ENCODE measurements at places on chromosomes 6 and 20.

GRCh38 chr20:18276821-18277220 is 11.5 kb upstream of the ZNF133 start:
- peak; percentile 80 for DNase-seq

DNA sequence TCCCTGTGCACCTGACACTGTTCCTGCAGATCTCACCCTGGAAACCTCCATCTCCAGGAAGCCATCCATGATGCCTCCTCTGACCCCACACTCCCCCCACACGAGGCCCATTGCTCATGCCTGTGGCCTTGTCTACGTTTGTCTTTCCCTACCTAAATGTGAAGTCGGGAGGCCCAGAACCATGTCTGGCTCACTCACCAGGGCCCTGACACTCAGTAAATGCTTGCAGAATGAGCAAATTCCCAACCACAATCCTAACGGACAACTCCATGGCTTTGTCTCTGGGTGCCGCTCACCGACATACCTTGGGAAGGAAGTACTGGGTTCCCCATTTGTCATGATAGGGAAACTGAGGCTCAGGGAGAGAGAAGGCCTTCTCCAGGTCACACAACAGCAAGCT is 7.3 kb downstream of the PEDS1 start:
- no peak for DNase-seq

DNA sequence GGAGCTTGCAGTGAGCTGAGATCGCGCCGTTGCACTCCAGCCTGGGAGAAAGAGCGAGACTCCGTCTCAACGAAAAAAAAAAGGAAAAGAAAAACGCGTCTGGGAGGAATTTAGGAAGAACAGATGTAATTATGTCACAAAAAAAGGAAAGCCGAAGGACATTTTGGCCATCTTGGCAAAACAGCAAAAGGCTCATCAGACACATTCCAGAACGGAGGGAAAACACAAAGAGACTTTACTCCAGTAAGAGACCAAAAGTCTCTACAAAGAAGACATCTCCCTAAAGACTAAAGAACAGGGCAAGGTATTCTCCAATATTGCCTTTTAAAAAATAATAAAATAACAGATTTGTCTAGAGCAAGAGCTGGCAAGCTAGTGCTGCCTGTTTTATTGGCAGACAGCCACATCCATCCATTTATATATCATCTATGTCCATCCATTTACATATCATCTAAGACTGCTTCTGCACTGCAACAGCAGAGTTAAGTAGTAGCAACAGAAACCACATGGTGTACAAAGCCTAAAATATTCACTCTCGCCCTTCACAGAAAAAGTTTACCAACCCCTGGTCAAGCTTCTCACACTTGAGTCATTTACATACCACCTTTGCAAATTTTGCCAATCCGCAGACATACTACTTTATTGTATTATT is 133.9 kb downstream of the ZMYND8 start:
- no peak for DNase-seq

GRCh38 chr6:7697820-7698623 is 27.9 kb upstream of the BMP6 start:
- no peak for DNase-seq

DNA sequence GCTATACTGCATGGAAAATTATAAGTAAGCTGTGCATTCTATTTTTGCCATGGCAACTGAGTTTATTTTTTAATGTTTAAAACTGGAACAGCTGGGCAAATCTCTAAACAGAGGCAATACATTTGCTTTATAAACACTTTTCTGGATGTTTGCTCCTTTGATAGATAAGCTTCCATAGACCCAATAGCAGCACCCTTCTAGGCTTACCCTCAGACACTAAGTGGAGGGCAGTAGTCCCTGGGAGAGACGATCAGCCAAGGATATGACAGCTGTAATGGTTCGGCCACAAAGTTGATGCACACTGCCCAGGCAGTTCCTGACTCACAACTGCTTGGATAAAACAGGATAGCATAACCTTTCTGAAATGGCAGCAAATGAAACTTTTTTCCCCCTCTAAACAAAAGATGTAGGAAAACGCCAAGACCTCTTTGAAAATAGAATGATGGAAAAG is 8.5 kb upstream of the MRPS10 start:
- no peak for DNase-seq

GRCh38 chr20:63309261-63310071 is 16.5 kb downstream of the COL20A1 start:
- no peak for DNase-seq

DNA sequence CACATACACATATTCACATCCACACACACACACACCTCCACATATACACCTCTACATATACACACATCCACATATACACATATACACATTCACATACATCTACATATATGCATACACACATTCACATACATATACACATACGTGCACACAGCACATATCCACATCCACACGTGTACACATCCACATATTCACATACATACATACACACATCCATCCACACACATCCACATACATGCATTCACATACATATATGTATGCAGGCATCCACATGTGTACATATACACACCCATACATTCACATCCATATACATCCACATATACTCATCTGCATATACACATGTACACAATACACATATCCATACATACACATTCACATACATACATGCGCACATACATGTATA is 25.6 kb upstream of the NKX2-2 start:
- DNase-seq = no peak

- no peak for DNase-seq
These were observed 76.0 kb downstream of the THBS2 start for GRCh38 chr6:169177516-169178166.

DNA sequence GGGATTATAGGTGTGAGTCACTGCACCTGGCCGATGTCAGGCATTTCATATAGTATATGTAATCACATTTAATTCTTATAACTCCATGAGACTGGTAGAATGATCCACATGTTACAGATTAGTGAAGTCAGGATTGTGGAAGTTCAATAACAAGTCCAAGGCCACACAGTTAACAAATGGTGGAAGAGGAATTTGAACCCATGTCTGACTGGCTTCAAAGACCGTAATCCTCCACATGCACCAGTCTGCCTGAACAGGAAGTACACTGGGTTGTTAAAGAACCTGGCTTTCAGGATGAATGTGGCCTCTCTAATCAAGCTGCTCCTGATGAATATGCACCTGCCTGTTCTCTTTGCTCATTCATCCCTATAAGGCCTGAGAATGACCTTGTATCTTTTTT is 122.0 kb upstream of the HDAC2 start:
- DNase-seq = no peak

DNA sequence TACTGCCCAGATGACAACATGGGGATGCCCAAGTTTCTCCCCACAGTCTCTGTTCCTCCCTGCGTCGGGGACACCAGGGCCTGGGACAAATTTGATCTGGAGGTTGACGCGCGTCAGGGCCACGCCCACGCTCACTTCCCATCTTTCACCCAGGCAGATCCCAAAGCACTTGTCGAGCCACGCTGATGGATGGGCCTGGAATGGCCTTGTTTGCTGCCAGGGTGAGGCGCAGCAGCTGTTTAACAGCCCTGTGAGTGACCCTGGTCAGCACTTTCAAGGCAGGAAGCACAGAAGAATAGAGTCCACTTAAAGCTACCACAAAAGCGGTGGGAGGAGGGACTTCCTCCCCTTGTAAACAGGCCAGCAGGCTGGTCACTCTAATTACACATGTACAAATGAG is 324.7 kb upstream of the JARID2 start:
- DNase-seq = peak; percentile 32

DNA sequence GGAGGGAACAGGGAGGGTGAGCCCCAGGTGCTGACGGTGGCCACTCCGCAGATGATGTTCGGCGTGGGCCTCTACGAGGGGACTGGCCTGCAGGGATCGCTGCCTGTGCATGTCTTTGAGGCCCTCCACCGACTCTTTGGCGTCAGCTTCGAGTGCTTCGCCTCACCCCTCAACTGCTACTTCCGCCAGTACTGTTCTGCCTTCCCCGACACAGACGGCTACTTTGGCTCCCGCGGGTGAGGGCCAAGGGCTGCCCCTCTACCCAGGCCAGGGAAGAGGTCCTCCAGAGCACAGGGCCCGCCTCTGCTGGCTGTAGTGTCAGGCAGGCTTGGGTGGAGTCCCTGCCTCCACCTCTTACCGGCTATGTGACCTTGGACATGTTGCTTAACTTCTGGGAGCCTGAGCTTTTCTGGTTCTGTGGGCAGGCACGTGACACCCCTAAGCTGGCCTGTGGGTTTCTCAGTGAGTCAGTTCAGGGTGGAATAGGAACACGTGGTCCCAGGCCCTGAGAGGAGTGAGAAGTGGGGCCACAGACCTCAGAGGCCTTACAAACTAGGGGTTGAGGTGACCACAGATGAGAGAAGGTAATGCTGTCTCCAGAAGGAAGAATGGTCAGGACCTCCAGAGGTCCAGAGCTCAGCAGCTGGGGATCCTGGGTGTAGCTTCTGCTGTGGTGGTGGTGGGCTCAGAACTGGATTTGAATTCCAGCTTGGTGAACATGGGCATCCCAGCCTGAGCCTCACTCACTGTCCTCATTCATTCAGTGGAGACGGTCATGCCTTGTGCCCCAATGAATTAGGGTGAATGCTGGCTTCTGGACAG is 11.9 kb downstream of the PCIF1 start:
- DNase-seq = peak; percentile 49

DNA sequence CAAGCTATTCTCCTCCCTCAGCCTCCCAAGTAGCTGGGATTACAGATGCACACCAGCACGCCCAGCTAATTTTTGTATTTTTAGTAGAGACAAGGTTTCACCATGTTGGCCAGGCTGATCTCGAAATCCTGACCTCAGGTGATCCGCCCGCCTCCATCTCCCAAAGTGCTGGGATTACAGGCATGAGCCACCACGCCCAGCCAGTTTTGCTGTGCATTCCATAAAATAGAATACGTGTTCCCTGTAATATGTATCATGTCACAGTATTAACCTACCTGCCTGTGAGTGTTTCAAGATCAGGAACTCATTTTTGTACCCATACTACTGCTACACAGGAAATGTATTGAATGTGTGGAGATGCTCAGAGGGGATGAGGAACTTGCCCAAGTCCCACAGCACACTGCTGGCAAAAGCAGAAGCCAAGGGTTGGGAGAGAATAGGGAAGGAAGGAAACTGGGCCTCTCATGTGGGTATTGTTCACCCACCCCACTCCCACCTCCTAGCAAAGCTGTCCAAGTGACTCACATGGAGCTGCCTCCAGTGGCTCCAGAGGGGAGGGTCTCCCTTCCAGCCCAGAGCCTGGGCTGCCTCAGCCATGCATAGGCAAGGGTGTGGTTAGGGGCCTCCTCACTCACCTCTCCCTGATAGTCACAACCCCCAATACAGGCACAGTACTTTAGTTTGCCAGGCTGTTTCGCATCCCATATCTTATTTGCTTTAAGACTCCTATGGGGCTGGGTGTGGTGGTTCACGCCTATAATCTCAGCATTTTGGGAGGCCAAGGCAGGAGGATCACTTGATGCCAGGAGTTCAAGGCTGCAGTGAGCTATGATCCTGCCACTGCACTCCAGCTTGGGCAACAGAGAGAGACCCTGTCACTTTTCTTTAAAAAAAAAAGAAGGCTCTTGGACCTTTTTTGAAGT is 9.4 kb downstream of the HM13 start:
- no peak for DNase-seq

GRCh38 chr6:3421791-3422434 is 34.9 kb downstream of the SLC22A23 start:
- no peak for DNase-seq

DNA sequence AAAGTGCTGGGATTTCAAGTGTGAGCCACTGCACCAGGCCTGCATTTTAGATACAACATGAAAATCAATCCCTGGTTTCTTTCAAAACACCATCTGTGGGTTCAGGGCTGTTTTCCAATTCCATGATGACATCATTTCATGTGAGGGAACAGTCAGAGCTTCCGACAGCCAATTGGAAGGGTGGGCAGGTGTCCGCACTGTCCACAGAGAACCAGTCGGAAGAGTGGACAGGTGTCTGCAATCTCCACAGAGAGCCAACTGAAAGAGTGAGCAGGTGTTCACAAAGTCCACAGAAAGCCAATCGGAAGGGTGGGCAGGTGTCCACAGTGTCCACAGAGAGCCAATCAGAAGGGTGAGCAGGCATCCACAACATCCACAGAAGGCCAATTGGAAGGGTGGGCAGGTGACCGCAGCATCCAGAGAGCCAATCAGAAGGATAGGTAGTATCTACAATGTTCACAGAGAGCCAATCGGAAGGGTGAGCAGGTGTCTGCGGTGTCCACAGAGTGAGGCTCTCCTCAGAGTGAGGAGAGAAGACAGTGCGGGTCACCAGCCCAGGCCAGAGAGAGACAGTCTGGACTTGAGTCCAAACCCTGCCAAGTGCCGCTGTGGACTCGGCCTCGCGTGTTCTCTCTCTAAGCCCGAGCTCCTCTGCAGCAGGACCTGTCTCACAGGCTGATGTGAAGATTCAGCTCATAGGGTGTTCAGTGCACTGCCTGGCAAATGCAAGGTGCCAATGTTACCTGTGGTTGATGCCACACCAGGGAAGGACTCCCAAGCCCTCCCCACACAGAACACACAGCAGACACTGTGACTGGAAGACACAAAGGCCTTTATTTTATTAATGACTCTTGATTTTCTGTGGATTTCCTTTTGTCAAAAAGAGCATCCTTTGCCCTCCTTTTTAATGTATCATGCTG is 57.3 kb downstream of the DLL1 start:
- DNase-seq = no peak

DNA sequence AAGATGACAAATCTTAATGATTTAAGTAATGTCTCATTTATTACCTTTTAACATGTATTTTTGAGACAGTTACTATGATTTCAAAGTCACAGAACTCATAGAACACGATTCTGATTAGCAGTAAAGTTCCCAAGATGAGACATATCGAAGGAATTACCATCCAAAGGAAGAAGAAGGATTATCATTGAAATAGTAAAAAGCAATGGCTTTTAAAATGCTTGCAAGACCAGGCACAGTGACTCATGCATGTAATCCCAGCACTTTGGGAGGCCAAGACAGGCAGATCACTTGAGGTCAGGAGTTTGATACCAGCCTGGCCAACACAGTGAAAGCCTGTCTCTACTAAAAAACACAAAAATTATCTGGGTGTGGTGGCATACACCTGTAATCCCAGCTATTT is 219.2 kb downstream of the KHDC1L start:
- no peak for DNase-seq

DNA sequence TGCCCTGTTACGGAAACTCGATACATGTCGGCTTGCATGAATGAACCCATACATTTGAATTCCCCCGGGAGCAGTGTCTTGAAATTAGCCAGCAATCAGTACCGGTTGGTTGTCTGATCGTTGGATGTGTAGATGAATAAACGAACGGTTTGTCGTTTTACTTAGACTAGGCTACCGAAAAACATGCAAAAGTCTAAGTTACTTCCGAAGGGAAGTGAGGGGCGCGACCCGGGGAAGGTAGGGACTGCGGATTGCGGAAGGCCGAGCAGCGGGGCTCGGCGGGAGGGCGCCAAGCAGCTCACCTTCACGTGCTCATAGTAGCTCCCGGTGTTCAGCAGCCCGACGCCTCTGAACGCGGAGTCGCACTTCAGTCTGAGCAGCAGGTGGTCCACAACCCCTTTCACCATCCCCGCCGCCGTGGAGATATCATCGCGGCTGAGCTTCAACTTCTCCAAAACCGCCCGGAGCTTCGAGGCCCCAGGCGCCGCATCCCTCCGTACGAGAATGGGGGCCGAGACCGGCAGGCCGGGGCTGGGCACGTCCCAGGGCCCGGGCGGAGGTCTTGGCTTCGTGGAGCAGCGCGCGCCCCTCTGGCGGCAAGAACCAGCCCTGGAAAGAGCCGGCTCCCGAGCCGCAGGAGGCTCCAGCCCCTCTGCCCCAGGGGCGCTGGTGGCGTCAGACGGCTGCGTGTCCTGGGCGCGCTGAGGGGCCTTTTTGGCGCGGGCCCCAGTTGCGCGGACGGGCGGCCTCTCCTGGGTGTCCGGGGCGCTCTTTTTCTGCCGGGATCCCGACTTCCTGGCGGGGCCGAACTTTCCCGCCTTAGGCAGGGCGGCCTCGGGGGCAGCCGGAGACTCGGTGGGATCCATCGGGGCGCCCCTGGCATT is 632 bp downstream of the CGAS start:
- DNase-seq = peak; percentile 44

GRCh38 chr6:1860756-1861348 is 251.1 kb downstream of the FOXC1 start:
- DNase-seq = no peak
